ENCODE measurements at places on chromosomes 12 and 14. TPM values are rescaled to one million over a fixed set of nuclear protein-coding genes. Genes with fewer than 3 reads are reported as not detected.

- no peak for DNase-seq
These were observed 113.3 kb upstream of the ATP2B1 start for GRCh38 chr12:89821896-89822295.

DNA sequence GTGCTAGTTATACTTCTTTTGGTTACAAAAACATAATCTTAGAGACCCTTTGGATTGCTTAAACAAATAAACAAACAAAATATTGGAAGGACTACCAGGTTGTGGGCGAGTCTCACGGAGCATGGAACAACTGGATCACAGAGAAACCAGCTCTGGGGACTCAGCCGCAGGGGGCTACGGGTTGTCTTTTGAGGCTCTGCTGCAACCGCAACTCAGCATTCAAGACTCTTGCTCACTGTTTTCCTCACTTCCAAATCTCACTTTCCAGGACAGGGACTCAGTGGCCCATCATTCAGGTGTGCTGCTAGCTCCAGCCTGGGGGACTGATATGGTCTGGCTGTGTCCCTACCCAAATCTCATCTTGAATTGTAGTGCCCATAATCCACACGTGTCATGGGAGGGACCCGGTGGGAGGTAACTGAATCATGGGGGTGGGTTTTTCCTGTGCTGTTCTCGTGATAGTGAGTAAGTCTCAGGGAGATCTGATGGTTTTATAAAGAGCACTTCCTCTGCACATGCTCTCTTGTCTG, 14.0 kb upstream of the SERPINA4 start:
- no peak for DNase-seq

GRCh38 chr14:99426813-99427346, 53.8 kb downstream of the SETD3 start:
- peak; percentile 55 for DNase-seq

- no peak for DNase-seq
These were observed 45.4 kb downstream of the DCAF5 start for GRCh38 chr14:69107407-69108003.

- DNase-seq, result no peak
These were observed 50.8 kb upstream of the ELK3 start for GRCh38 chr12:96143392-96143791.

GRCh38 chr12:116346741-116347140, 69.2 kb upstream of the MED13L start:
- no peak for DNase-seq

GRCh38 chr14:27427796-27428195, 830.0 kb upstream of the NOVA1 start:
- DNase-seq, result peak; percentile 67

DNA sequence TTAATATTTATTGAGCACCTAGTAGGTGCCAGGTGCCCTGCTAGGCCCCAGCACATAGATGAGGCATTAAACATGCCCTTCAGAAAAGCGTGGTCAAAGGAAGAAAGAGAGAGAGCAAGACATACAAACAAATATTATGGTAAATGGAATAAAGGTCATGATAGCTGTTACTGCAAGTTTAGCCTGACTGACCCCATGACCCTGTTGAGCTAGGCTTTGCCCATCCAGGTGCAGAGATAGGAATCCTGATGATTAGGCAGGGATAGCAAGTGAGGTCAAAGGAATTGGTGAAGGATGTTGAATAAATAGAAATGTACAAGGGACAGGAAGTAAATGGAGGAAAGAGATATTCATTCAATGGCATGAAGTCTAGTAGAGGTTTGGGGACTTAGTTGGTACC, 33.4 kb upstream of the SLC15A5 start:
- DNase-seq, result no peak

GRCh38 chr14:101480747-101481530, 80.4 kb upstream of the DIO3 start:
- DNase-seq, result peak; percentile 35

GRCh38 chr12:108265505-108265904, 73.6 kb downstream of the CMKLR1 start:
- no peak for DNase-seq

DNA sequence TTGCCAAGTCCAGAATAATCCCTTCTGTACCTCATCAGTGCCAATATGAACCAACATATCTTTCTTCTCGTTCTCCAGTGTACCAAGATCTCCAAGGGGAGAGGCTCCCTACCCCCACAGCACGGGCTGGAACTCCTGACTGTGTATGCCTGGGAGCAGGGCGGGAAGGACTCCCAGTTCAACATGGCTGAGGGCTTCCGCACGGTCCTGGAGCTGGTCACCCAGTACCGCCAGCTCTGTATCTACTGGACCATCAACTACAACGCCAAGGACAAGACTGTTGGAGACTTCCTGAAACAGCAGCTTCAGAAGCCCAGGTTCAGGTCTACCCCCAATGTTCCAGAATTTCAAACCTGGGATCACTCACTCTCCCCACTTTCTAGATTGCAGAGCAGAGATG, 10.5 kb upstream of the OAS2 start:
- DNase-seq, result no peak

DNA sequence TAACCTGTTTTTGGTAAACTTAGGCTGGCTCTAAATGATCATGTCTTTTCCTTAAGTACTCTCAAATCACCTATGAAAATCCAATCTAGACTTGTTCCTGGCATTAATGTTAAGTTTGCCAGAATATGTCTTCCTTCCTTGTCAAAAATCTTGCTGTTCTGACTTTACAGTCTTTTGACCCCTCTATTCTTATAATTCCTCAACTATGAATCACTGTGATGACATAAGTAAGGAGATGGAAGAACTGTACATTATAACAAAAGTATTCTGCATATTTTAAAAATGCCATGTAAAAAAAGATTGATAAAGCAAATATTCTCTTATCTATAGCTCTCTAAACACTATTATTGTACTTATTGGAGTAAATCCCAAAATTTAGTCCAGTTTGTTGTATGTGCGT, 51.4 kb upstream of the BAZ1A start:
- no peak for DNase-seq

GRCh38 chr14:56423544-56423943, 156.1 kb upstream of the TMEM260 start:
- DNase-seq, result no peak

GRCh38 chr12:123907726-123908476, 64.7 kb downstream of the CCDC92 start:
- no peak for DNase-seq

The DCP1B gene
- total RNA-seq, result 22.4 TPM

The ZDHHC22 gene
- not detected for total RNA-seq

The EPYC gene
- total RNA-seq, result not detected

The TAMALIN gene
- 5.1 TPM for total RNA-seq

Measured in kidney epithelial cell (primary cell).